ENCODE measurements at places on chromosomes 13 and 19. TPM values are rescaled to one million over a fixed set of nuclear protein-coding genes. Genes with fewer than 3 reads are reported as not detected.

MAST1 gene
- not detected for total RNA-seq

LGALS14 gene
- total RNA-seq = not detected

PSG7 gene
- not detected for total RNA-seq

FFAR1 gene
- not detected for total RNA-seq

ZNF534 gene
- total RNA-seq = not detected

CDC42EP5 gene
- total RNA-seq = 18.2 TPM

SMAD9 gene
- total RNA-seq = 0.68 TPM

DNA sequence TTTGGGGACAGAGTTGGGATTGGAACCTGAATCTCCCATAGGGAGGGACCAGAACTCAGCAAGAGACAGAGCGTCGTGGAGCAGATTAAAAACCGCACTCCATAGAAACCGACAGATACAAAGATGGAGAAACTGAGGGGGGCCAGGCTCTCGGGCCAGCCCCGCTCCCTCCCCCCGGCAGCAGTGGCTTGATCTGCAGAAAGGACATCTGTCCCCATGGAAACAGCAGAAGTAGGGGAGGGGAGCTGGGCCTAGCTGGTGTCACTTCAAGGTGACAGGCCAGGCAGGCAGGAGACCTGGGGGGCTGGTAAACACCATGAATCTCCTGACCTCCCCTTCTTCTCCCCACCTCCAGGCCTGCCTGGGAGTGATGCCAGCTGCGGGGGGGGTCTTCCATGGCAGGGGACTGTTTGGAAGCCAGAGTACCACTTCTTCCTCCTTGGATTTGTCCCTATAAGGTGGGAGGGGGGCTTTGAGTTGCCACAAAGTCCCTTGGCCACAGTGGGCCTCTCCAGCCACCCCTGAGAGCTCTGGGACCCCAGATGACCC, 10.9 kb downstream of the TMIGD2 start:
- no peak for ATAC-seq

GRCh38 chr13:46386392-46387063, 524 bp downstream of the RUBCNL start:
- peak; percentile 17 for ATAC-seq

- no peak for ATAC-seq
Measured at GRCh38 chr13:86710013-86710412, 910.8 kb upstream of the SLITRK6 start.

DNA sequence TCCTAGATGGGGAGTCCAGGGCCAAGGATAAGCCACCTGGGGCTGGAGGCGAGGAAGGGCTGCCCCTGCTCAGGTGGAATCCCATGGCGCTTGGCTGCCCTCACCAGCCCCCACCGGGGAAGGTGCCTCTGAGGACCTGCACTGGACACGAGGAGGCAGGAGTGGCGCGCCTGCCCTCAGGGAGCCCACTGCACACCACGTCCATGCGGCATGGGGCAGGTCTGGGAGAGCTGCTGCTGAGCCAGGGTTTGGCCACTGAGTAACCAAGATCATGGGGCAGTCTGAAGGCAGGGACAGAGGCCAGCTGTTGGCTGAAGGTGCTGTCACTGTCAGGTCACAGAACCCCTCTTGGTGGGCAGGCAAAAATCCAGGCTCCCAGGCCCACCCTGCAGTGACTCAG, 25.9 kb downstream of the ELAVL1 start:
- ATAC-seq = no peak

DNA sequence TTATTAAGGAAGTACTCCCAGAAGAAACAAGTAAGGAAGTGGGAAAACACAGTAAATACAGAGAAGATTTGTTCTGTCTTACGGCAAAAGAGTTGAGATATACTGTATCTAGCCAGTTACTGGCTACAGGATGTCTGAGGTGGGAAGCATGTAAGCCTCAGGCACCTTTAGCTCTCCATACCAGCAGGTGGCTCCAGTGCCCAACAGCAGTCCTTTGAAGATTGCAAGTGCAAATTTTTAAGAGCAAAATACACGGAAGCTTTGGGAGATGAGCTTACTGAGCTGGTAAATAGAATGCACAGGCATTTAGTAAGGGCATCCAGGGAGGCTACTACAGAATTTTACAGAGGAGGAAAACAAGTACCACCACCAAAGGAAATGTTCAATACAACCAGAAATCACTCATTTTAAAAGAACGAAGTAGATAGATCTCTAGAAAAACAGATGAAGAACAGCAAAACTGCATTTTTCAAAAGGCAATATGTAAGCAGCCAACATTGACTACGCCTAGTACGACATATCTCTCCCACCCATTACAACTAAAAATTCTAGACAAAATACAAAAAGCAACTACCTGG, 57.9 kb upstream of the VSTM2B start:
- ATAC-seq = no peak

DNA sequence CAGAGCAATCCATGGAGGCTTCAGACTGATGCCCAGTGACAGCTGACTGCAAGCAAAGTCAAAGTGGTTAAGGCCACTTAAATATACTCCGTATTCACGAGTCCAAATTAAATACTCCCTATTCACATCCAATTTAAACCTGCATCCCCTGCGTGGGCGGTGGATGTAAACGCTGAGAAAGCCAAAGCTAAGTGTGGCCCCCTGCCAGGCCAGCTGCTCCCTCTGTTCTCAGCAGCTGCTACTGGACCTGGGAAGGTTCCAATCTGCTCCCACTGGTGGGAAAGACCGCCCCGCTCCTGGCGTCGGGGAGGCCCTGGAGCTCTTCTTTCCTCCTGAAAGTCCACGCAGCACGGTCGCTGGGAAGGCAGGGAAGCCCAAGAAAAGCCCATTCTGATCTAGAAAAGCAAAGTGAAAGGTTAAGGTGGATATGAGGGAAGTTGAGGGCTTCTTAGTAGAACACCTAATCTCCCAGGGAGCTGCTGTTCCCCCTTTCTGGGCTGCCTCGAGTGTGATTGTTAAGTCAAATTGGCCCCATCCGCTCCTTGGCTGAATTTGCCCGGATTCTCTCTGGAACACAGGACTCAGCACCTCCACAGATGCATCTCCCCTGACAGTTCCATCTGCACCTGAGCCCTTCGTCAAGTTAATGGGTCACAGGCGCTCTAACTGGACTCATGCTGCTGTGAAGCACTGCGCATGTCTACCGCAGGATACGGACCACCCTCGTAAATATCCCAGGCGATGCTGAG, 205.5 kb downstream of the USP12 start:
- no peak for ATAC-seq

DNA sequence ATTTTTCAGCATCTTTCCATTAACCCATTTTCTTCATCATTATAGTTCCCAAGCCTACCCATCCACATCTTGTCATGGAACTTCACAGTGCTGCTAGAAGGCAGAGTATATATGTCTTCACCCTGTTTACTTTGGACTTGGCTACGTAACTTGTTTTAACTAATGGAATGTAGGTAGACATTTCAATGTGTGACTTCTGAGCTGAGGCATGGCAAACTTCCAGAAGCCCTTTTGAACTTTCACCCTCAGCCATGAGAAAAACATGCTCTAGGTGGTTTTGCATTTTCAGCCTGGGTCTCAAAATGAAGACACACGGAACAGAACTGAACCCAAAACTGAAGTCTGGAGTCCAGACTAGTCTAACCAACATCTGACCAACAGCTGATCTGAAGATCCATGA, 3.2 kb downstream of the TEX30 start:
- no peak for ATAC-seq

DNA sequence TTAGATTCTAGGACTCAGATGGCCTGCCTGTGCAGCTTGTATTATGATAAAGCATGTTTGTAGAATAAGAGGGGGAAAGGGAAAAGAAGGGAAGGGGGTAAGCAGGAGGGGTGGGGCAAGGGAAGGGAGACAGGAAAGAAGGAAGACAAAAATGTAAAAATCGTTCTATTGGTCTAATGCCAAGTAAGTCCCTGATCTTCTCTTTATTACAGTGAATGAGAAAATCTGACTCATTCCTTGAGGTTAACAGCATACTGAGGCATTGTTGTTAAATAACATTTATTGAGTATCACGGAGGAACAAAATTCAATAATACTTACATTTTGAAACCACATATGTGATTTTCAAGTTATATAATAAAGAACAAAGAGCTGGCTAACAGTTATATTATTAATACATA, 1534.7 kb downstream of the OLFM4 start:
- no peak for ATAC-seq

- ATAC-seq = peak; percentile 23
Measured at GRCh38 chr19:752652-753517, 2.0 kb downstream of the MISP start.

GRCh38 chr13:114148521-114148855, 16.1 kb upstream of the RASA3 start:
- ATAC-seq = peak; percentile 22

DNA sequence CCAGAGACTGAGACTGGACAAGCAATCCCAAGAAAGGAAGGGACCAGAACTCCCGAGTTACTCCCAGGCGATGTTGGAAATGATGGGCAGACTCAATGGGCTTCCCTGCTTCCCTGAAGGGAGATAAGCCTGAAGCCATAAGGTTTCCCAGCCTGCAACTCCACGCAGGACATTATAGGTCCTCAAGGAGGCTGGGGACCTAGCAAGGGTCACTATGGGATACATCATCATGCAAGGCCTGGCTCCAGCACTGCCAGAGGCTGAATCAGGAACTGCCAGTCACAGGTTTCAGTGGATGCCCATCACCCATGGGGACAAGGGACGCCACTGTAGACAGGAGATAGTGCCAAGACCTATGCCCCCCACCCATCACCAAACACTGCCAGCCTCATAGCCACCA, 338.7 kb downstream of the IRS2 start:
- no peak for ATAC-seq

- peak; percentile 73 for ATAC-seq
Measured at GRCh38 chr13:114161644-114162532, 17.2 kb upstream of the CFAP97D2 start.

GRCh38 chr13:29920025-29920643, 69.7 kb upstream of the UBL3 start:
- no peak for ATAC-seq

GRCh38 chr13:95146486-95146885, 154.8 kb downstream of the ABCC4 start:
- no peak for ATAC-seq

GRCh38 chr13:82506805-82507414, 1375.4 kb downstream of the SLITRK1 start:
- no peak for ATAC-seq

Data from esophagus mucosa (tissue), 1 donor.